ENCODE measurements at places on chromosomes 12 and 14. TPM values are rescaled to one million over a fixed set of nuclear protein-coding genes. Genes with fewer than 3 reads are reported as not detected.

AVPR1A gene
- not detected for total RNA-seq

HECTD4 gene
- total RNA-seq, result 3.5 TPM

RPS6KL1 gene
- total RNA-seq, result not detected

FAM186B gene
- total RNA-seq, result not detected

ACOT4 gene
- not detected for total RNA-seq

SERPINA6 gene
- 0.05 TPM for total RNA-seq

AQP6 gene
- not detected for total RNA-seq

SLC4A8 gene
- 12.3 TPM for total RNA-seq

E2F7 gene
- total RNA-seq, result 36.7 TPM

C12orf50 gene
- not detected for total RNA-seq

GLT1D1 gene
- not detected for total RNA-seq

CCDC197 gene
- total RNA-seq, result not detected

TPPP2 gene
- not detected for total RNA-seq

CISTR gene
- total RNA-seq, result not detected

COCH gene
- total RNA-seq, result not detected

SLC6A13 gene
- not detected for total RNA-seq

FAM181A gene
- total RNA-seq, result not detected

SLCO1B1 gene
- 0.27 TPM for total RNA-seq

MEG3 gene
- 16.3 TPM for total RNA-seq

NOVA1 gene
- total RNA-seq, result not detected

BCL11B gene
- total RNA-seq, result not detected

GCN1 gene
- total RNA-seq, result 61.8 TPM

CLEC2B gene
- 34.4 TPM for total RNA-seq

GCH1 gene
- 2.9 TPM for total RNA-seq

COX8C gene
- total RNA-seq, result not detected

LRP1-AS gene
- not detected for total RNA-seq

DNAH10 gene
- not detected for total RNA-seq

SMAGP gene
- total RNA-seq, result 15.8 TPM

TRPV4 gene
- total RNA-seq, result 0.81 TPM

PTPRQ gene
- 0.22 TPM for total RNA-seq

RIMBP2 gene
- total RNA-seq, result 0.47 TPM

LMNTD1 gene
- total RNA-seq, result 2.2 TPM

OTOGL gene
- total RNA-seq, result 0.71 TPM

SLC25A47 gene
- not detected for total RNA-seq

ITPR2 gene
- 13.6 TPM for total RNA-seq

DPF3 gene
- 5.4 TPM for total RNA-seq

BHLHE41 gene
- total RNA-seq, result 7.4 TPM

RPL10L gene
- total RNA-seq, result not detected

FSCB gene
- not detected for total RNA-seq

TRHDE gene
- total RNA-seq, result 9.1 TPM

GPR162 gene
- 2.1 TPM for total RNA-seq

RAB5B gene
- total RNA-seq, result 58.1 TPM

MMAB gene
- 40.1 TPM for total RNA-seq

CPSF6 gene
- total RNA-seq, result 18.3 TPM
